COR-L47 (cell line): ENCODE measurements at places on chromosomes 3 and 15.
A peak's percentile ranks its signal among the peaks of the same experiment; 100 is the strongest.

DNA sequence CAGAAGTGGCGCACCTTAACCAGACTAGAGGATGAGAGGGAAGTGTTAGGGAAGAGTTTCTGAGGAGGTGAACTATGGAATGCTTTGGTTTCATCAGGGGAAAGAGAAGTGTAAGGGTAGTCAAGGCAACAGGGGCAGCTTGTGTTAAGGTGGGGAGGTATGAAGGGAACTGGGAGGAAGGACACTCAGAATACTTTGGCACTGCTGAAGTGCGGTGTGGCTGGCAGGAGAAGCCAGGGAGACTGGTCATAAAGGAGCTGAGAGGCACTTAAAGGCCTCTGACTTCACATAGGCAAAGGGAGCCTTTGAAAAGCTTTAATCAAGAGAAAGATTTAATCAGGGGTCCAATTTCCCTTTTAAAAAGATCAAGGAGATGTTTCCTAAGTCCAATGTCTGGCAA, 129.0 kb downstream of the ERC2 start:
- no peak for DNase-seq

- DNase-seq: peak; percentile 6
Observed at GRCh38 chr15:90903733-90904536, 833 bp downstream of the MAN2A2 start.

DNA sequence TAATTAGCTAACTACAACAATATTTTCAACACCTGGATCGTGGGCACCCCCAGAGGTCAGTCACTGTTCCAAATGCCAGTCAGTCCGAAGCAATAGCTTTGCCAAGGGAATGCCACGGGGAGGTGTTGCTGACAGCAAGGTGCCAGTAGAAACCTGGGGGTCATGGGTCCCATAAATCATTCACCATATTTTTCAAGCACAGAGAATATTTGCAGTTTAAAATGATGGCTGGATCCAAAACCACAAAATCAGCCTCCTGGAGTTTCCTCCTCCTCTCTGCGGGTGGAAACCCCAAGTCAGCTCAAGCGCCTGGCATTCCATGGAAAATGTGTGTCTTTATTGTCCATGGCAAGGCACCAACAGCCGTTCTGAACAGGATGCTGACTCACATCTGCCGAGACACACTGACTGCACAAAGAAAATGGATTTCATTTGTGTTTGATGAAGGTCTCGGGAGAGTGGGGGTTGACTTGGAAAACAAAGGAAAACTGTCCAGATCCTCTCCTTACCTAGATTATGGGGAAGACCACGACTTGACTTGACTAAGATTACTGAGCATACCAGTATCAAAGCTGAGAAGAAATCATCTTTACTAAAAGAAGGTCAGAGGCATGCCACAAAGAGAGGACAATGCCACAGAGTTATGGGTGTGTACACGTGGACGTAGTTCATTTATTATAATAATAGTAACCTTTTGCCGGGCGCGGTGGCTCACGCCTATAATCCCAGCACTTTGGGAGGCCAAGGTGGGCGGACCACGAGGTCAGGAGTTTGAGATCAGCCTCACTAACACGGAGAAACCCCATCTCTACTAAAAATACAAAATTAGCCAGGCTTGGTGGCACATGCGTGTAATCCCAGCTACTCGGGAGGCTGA, 26.4 kb downstream of the ANXA2 start:
- peak; percentile 76 for DNase-seq

DNA sequence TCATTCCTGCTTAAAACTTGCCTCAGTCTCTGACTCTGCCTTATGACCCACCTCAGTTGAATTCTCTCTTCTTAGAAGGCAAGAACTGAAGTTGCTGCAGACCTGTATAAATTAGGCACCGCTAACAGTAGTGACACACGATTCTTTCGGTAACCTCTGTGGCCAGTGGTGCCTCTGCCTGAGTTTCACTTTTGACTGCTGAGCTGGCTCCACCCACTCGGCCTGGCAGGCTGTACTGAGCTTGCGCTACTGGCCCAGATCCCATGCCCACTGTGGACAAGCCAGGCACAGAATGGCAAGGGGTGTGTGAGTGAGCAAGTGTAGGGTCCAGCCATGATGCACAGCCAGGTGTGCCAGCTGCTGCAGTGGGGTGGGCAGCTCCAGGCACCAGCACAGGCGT, 19.1 kb upstream of the EIF1B start:
- DNase-seq: no peak

DNA sequence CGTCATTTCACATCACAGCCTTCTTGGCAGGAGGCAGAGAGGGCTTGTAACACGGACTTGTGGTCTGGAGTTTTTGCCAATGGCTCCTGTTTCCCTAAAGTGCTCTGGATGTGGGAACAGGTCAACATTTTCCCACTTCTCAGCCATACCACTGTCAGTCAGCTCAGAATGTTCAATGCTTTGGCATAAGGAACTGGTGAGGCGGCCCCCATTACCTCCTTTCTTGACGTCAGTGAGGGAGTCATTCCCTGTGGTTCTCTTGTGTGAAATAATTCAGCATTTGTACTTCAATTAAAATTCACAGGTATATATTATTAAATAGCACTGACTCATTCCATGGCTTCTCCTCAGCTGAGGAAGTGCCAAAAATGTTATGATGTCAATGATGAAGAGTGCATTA, 167.1 kb downstream of the P3H2 start:
- no peak for DNase-seq

GRCh38 chr3:66449411-66449974, 51.3 kb downstream of the LRIG1 start:
- no peak for DNase-seq

- DNase-seq: peak; percentile 27
Observed at GRCh38 chr15:45112591-45113379, 1.2 kb downstream of the DUOX2 start.

DNA sequence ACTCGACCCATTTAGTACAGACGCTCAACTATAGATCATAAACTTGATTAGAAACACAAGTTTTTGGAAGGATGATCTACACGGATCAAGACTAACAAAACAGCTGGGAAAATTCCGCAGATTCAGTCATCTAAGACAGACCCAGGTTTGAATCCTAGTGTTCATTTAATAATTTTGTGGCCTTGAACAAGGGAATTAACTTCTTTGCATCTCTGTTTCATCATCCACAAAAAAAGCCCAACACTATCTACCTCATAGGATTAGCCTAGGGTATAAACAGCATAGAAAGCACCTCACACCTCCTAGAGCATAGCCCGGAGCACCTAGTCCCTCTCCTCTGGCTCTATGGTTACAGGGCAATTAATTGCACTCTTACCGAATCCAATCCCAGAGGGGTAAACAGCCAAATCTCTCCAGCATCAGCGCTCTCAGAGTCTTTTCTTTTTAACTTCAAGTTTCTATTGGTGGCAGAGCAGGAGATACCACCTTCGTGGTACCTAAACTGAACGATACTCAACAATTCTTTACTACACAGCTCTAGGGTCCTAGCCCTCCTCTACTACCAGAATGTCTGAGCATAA, 3.5 kb downstream of the TBL1XR1 start:
- DNase-seq: peak; percentile 59

GRCh38 chr3:54578417-54578816, 349.4 kb downstream of the LRTM1 start:
- DNase-seq: no peak

- DNase-seq: no peak
Observed at GRCh38 chr15:29911705-29912104, 89.4 kb upstream of the TJP1 start.

DNA sequence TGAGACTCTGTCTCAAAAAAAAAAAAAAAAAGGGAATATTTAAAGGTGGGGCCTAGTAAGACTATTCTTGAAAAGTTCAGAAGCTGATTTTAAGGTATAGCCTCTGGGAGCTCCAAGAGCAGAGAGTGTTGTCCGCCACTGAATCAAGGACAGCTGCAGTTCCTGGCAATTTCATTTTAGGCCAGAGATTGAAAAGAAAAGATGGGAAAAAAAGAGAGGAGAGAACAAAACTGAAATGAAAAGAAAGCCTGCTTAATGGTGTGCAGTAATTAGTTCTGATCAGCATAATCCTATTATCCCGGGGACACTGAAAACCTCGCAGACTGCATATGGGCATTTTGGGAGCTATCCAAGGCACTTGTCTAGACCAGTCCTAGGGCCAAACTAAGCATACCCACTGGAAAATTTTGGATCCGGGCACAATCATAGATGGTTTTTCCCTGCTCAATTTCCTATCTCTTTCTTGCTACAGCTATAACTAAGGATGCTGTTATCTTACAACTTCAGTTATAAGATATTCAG, 43.2 kb downstream of the EHHADH start:
- DNase-seq: no peak

GRCh38 chr3:48708481-48708889, 8.5 kb downstream of the IP6K2 start:
- no peak for DNase-seq

- no peak for DNase-seq
Observed at GRCh38 chr3:74624301-74624700, 9.8 kb upstream of the CNTN3 start.

DNA sequence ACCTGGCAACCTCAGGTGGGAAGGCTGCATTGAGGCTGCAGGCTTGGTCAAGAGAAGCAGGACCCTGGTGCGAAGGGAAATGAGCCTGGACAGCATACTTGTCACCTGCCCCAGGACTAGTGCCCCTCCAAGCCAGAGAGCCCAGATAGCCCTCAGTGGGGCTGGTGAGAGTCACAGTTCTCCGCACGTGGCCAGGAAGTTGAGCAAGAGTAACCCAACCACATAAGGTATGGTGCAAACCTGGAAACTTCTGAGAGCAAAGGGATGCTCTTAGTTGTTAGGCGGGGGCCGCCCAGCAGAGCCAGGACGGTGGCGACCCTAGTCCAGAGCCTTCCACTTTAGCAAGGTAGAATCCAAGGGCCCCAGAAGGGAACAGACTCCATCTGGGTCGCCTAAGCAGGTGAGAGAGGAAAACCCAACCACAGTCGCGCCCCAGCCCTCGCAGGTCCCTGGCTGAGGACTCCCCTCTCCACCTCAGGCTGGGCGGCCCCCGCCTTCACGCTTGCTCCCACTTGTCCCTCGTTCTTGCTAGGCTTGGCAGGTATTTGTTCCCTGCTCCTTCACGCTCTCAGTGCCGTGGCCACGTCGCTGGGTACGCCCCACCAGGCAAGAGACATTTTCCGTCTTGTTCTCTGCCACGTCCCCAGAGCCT, 1.1 kb upstream of the VPS18 start:
- no peak for DNase-seq

GRCh38 chr3:58864480-58864879, 185.3 kb downstream of the CFAP20DC start:
- DNase-seq: no peak

DNA sequence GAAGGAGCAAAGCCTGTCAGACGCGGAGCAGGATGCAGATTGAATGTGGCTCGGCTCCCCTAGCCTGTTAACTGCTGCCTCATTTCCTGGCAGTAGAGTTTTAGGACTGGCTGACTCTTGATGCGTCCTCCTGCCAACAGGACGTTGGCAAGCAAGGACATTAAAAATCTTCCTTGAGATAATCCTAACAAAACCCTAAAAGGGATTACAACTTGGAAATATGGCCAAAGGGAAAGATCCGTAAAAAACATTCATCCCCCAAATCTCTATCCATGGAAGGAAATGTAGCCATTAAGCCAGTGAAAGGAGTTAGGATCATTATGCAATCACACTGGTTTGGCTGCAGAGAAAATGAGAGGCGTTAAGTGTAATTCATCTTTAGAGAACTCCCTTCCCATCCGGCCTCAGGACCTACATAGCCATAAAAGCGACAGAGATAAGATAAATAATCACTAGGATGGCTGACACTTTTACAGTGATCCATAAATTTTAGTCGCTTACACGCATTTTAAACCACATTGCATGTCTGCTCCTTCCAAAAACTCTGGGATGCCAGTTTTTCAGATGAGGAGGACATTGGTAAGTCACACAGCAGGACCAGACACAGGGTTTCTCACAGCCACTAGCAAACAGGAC, 44.5 kb upstream of the C3orf80 start:
- DNase-seq: no peak

DNA sequence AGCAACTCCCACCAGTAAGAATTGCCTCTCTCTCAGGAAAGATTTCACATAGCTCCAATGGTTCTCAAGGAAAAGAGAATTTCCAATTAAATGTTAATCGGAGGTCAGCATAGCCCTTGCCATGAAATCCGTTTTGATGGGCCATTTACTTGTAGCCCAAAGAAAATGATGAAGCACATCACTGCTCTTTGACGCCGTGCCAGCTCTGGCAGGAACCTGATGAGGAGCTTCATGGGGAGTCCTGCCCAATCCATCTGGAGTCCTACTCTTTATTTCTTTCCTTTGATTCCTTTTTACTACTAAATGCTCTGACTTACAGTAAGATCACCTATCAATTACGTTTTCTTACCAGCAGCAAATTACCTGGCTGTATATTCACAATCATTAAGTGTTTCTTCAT, 84.7 kb downstream of the FGF12 start:
- peak; percentile 34 for DNase-seq

- no peak for DNase-seq
Observed at GRCh38 chr3:121758727-121759450, 9.3 kb upstream of the GOLGB1 start.

- DNase-seq: no peak
Observed at GRCh38 chr3:160739079-160739478, 17.0 kb upstream of the PPM1L start.

DNA sequence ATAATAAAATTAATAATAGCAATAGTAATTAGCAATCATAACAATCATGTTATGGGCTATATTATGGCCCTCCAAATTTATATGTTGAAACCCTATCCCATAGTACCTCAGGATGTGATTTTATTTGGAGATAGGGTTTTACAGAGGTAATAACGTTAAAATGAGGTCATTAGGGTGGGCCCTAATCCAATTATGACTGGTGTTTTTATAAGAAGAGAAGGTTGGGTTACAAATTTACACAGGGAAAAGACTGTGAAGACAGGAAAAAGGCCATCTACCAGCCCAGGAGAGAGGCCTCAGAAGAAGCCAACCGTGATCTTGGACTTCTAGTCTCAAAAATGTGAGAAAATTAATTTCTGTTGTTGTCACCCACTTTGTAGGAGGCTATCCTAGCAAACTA, 353.1 kb downstream of the CHL1 start:
- DNase-seq: no peak

- no peak for DNase-seq
Observed at GRCh38 chr3:178415384-178415783, 120.9 kb upstream of the KCNMB2 start.

DNA sequence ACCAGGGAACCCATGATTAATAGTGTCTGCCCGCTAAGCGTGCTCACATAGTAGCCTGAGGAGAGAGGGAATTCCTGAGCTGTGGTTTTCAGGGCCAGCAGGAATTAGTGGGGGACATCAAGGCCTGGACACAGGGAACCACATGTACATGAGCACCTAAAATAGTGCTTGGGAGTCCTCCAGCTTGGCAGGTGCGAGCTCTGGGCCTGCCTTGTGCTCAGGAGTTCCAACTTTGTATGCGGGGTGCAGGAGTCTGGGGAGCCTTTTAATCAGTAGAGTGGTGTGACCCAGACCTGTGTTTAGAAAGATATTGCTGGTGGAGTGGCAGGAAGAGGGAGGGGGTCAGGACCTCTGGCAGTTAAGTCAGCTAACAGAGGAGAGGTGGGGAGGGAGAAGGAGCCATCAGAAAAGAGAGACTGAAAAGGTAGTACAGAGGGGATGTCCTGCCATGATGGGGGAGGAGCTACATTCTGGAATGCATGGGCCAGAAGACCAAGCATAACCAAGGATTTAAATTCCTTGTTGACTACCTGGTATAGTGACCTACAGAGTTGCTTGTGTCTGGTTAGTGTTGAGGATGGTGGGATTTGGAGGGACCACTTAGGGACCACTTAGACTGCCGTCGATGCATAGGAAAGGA, 1.9 kb downstream of the DAG1 start:
- DNase-seq: no peak

- no peak for DNase-seq
Observed at GRCh38 chr15:68432441-68433064, 590 bp upstream of the ITGA11 start.
